Amniotic stem cell (primary cell): ENCODE measurements at places on chromosomes 6 and 20.

GRCh38 chr20:33328157-33329137 is 45.4 kb downstream of the BPIFB1 start:
- no peak for DNase-seq

DNA sequence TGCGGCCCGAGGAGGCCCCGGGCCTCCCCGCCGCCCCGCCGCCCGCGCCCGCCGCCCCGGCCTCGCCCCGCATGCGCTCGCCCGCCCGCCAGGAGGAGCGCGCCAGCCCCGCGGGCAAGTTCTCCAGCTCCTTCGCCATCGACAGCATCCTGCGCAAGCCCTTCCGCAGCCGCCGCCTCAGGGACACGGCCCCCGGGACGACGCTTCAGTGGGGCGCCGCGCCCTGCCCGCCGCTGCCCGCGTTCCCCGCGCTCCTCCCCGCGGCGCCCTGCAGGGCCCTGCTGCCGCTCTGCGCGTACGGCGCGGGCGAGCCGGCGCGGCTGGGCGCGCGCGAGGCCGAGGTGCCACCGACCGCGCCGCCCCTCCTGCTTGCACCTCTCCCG is 1.5 kb downstream of the FOXQ1 start:
- no peak for DNase-seq

GRCh38 chr20:51218603-51219002 is 195.7 kb upstream of the KCNG1 start:
- DNase-seq = no peak

DNA sequence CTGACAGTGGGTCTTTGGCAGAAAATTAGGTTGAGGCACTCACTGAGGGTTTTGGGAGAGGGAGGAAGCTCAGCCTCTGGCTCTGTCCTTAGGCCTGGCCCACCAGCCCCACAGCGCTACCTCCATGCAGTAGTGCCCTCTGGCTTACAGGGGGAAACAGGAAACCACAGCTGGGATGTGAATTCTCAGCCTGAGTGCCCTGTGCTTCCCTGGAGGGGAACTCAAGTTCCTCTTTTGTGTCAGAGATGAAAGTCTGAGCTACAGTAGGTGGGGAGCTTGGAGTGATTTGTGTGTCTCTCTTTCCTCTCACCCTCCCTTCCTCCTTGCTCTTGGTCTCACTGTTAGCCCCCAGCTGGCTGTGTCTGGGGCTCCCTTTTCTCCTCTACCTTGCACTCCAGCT is 48.2 kb upstream of the BLCAP start:
- DNase-seq = no peak

GRCh38 chr6:107786179-107786578 is 37.9 kb downstream of the SCML4 start:
- no peak for DNase-seq

DNA sequence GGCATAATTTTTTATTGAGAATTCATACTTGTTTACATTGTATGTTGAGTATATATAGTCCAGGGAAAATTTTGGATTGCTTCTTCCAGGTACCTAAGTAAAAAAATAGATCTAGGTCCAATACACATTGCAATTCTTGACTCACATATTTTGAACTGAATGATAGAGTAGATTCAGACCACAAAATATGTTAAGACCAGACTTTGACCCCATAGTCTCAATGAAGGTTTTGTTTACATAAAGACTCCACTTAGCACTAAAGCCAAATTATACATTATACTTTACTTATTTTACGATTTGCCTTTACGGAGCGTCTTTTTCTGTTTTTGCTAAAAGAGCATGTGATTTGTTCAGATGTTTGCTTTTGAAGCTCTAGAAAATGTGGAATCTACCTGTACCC is 144.1 kb upstream of the PTCHD4 start:
- DNase-seq = no peak

DNA sequence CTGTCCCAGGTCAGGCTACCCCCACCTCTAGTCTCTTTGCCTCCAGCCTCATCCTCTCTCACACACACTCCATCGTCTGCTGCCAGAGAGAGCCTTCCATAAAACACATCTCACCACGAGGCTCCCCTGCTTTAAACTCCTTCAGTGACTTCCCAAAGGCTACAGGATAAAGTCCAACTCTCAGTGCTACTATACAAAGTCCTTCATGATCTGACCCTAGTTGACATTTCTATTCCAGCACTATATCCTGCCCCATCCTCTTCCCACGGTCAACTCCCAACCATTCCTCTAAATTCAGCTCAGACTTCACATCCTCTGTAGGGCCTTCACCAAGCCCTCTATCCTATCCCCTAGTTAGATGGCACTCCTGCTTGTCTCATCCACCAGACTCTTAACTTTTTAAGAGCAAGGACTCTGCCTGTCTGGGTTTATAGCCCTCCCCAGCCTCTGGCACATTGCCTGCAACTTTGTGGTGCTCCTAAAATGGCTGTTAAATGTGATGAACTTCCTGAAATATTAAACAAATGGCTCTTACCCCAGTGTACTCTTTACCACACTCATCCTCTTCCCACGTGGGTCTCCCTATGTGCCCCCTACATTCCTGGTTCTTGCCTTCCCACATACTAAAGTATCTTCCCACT is 36.1 kb downstream of the KIF16B start:
- no peak for DNase-seq

DNA sequence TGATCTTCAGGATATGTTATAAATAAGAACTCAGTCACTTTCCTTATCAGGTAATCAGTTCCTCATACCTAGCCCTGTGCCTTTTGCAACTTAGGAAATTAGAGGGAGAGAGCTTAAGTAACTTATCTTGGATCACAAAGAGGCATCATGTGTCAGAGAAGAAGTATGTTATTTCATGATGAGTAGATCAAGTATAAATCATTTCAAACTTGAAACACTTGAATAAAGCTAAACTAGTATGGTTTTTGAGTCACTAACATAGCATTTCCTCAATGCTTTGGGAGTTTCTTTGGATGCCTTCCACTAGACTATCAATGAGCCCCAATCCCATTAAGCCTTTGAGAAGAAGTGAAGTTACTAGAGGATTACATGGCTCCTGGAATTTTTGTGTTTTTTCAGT is 102.6 kb upstream of the TNFAIP3 start:
- peak; percentile 38 for DNase-seq

- no peak for DNase-seq
These were observed 192.6 kb upstream of the SLC24A3 start for GRCh38 chr20:19019734-19020364.

DNA sequence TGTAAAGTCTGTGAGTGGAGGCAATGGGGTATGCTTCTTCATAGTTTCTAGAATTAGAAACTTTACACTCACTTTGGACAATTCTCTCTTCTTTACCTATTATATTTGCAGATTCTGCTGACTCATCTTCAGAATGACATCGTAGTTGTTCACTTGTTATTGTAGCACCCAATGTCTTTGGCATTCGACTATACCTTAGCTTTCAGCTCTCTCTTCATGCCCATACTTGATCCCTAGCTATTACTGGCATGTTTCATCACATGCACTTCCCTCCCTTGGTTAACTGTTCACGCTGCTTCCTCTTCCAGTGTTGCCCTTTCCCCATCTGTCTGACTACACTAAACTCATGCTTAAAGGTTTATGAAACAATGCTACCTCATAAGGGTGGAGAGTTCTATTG is 298.1 kb upstream of the TCF21 start:
- no peak for DNase-seq

DNA sequence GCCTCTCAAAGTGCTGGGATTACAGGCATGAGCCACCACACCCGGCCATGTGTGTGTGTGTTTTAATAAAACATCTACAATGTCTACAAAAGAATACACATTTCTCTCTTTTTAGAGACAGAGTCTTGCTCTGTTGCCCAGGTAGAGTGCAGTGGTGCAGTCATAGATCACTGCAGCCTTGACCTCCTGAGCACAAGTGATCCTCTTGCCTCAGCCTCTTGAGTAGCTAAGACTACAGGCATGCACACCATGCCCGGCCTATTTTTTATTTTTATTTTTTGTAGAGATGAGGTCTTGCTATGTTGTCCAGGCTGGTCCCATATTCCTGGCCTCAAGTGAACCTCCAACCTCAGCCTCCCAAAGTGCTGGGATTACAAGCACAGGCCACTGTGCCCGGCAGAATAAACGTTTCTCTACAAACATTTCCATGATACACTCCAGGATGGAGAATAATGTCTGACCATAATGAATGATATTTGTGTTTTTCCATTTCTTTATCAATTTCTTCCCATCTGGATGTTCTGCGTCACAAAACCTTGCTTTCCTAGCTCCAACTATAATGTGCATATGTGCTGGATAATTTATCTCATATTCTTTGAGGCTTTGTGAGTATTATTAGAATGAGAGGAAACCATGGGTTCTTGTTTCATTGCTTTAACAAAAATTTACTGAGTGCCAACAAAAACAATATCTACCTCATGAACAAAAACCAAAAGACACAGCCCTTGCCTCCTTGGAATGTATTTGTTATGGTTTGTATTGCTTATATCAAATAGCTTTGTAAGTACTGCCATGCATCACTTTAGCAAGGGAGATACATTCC is 28.6 kb upstream of the CCN2 start:
- DNase-seq = peak; percentile 68

- no peak for DNase-seq
These were observed 1.7 kb downstream of the FAM184A start for GRCh38 chr6:119076576-119077390.

GRCh38 chr6:145329257-145329656 is 406.1 kb downstream of the EPM2A start:
- DNase-seq = no peak

DNA sequence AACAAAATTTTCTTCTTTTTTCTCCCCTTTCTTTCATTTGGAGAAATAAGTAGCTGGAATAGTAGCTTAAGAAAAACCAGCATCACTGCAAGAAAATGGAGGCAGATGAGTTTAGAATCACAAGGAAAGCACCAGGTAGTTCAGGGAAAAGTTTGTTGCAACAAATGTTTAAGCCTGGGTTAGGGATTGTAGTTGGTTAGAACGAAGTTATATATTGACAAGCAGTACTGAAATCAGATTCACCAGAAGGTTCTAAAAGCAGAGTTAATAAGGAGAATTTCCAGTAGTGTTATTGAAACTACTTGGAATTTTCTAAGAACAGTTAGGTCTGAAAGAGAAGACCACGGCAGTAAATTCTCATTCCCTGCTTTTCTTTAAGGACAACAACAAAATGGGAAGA is 70.2 kb downstream of the BMP2 start:
- no peak for DNase-seq

DNA sequence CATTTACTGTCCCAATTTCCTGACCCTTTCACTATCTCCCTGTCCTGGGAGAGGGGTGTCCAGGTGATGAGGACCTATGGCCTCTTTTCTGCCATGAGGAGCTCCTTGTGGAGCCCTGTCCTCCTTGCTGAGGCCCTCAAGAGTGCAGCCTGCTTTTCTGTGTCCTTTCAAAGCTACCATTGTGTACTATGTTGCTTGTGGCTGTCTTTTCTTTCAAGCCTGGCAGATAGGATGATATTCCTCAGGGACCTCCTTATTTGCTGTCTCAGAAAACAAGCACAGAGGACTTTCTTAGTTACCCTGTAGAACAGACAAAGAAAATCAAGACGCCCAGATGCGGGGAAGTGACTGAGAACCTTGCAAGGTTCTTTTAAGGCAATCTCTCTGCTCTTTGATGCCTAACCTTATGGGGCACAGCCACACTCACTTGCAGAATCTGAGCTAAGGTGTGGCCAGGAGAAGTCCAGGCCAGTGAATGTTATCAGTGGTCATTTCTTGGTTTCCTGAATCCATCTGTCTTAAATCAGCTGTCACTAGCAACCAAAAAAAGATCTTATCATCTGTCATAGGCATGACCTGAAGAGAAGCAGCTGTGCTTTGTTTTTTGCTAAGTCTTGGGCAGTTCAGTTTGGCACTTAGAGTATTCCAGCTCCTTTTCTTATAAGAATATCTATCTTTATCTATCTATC is 17.2 kb downstream of the CARMIL1 start:
- DNase-seq = no peak

- no peak for DNase-seq
These were observed 287.1 kb downstream of the GMDS start for GRCh38 chr6:1958257-1958656.

GRCh38 chr6:116475141-116475540 is 14.0 kb downstream of the CALHM6 start:
- no peak for DNase-seq

DNA sequence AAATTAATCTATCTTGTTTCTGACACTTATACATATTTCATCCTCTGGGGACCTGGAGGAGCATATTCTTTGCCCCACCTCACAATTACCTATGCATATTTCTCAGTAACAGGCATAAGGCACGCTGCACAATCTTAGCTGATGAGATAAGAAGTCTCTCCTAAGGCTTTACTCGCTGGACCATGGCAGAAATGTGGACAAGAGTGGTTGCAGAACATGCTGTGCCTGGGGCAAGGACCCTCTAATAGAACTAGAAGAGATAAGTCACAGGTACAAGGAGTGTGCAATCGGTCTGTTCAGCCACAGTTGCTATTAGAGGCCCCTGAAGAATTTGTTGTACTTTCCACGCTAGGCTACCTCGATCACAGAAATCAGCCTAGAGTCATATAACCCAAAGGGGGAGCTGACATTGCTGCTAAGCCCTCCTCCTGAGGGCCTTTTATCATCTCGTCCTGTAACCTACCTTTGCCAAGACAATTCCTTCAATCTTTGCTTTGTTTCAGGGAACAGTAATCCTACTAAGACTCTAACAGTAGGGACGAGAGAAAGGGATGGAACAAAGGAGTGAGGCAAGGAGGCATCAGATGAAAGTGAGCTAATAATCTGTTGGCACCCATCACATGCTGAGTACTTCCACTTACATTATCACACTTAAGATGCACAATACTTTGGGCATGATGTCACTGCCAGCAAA is 16.1 kb upstream of the DEFB129 start:
- no peak for DNase-seq

- no peak for DNase-seq
These were observed 40.6 kb downstream of the HECA start for GRCh38 chr6:139175389-139175948.

GRCh38 chr6:167949121-167949684 is 48.3 kb upstream of the KIF25 start:
- DNase-seq = no peak

- no peak for DNase-seq
These were observed 5.5 kb downstream of the CPXM1 start for GRCh38 chr20:2794866-2795447.

GRCh38 chr6:72643214-72643613 is 21.4 kb downstream of the KCNQ5 start:
- DNase-seq = no peak

- DNase-seq = no peak
These were observed 16.0 kb downstream of the MARCKS start for GRCh38 chr6:113873043-113873667.

- DNase-seq = no peak
These were observed 40.9 kb downstream of the FAM209B start for GRCh38 chr20:56573986-56574385.

DNA sequence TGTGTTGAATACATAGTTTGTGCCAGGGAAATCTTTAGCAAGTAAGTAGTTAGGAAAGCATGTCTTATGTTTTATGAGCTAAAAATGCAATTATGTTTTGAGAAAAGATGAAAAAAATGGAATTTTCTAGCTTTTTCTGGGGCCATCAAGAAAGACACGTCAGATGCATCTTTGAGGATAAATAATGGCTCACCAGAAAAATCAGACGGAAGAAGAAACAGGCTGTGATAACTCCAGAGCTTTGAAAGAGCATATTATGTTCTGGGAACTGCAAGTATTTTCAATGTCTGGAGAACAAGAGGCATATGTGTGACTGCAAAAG is 173.7 kb downstream of the CLVS2 start:
- DNase-seq = no peak
